NCI-H1694 treated with DMSO at 0.1 percent for 48 hours (cell line): ENCODE measurements at places on chromosomes 6 and 20.

DNA sequence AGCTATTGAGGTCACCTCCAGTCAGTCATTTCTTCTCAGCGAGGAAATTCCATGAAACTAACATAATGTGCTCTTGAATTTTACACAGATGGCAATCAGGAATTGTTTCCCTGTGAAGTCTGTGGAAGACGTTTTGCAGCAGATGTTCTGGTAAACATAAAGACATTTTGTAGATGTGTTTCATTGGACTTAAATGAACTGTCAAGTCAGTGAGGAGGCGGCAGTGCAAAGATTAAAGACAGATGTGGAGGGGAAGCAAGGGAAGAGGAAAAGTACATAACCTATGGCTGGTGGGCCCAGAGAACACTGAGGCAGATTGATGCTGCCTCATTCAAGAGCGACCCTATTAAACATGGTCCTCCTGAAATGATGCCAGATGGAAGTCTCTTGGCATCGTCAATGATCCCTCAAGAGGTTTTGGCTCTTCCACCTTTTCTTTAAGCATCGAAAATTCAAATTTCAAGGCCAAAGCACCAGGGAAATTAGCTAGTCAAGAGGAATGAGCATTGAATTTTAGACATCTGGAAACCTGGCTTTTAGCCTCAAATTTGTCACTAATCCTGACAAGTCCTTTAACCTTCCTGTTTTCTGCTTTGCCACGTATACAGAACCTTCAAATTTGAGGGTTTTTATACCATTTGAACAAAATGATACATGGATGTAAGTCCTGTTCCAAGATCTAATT, 20.1 kb downstream of the ZC2HC1B start:
- no peak for DNase-seq

GRCh38 chr20:48695255-48695654, 132.5 kb downstream of the PREX1 start:
- DNase-seq = no peak

DNA sequence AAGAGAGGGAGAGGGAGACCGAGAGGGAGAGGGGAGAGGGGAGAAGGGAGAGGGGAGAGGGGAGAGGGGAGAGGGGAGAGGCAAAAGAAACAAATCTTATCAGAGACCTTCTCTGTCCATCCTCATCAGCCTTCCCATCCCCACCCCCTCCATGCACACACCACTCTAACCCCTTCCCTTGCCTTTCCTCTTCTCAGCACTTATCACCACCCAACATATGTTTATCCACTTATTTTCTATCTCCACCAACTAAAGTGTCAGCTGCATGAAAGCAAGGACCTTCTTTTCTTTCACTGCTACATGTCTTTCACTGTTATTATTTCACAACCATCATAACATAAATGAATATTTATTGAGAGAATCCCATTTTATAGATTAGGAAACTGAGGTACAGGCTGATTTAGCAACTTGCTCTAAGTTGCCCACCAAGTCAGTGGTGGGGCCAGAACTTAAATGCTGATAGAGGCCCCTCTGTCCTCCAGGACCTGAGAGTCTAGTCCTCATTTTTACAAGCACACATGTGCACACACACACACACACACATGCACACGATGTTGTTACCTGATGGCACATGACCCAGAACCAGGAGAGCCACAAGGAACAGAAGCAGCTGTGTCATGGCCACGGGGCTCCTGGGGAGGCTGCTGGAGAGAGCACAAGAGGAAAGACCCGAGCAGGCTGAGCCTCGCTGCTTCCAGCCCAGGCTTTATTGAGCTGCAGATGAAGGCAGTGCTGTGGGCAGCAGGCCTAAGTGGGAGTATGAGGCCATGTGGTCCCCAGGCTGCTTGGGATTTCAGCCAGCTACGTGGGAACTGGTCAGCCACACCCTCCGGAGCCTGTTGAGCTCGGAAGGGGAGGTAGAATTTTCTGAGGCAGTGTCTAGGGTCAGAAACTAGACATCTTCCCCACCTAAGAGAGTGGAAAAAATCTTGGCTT, 2.3 kb downstream of the DEFB124 start:
- DNase-seq = no peak

GRCh38 chr6:148780918-148781436, 34.1 kb downstream of the UST start:
- DNase-seq = no peak

GRCh38 chr20:61887596-61888093, 178.0 kb downstream of the TAF4 start:
- DNase-seq = no peak

DNA sequence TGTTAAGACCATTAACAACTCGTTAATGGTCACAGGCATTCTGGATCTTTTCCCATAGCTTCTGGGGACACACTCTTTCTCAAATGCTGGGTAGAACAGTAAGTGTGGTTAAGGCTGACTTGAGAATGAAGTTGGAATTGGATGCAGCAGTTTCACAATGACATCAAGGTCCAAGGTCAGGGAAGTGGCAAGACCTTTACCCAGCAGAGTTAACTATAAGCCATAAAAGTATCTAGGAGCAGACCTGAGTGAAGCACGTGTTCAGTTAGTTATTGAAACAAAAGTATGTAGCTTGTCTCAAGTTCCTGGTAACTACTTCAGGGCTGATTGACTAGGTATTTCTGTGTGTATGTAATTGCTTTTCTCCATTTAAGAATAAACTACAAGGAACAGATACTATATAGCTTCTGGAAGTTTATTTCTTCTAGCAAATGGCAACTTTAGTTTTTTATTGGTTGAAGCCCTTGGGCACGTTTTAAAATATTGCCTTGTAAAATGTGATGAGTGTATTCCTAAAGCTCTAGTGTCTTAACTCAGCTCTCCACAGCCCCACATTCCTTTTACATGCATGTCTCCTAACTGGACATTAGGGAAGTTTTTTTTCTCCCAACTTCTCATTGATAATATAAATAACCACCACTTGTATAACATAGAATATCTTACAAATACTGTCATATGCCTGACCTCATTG, 479.0 kb upstream of the CITED2 start:
- no peak for DNase-seq

GRCh38 chr20:53827292-53828087, 233.9 kb upstream of the ZNF217 start:
- DNase-seq = no peak

DNA sequence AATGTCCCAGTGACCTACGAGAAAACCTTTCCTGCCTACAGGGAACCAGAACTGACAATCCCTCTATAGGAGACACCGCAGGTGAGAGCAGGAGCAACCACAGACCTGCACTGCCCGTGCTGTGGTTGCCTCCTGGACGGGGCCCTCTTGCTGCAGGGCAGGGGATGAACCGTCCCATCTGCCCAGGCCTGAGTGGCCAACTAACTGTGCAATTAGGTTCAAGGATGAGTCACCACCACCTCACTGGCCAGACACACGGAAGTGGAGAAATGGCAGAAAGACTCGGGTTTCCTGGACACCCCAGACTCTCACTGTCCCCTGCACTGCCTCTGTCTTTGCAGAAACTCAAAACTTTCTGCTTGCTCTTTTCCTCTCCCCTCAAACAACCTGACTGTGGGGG, 13.8 kb upstream of the HLA-G start:
- DNase-seq = no peak

DNA sequence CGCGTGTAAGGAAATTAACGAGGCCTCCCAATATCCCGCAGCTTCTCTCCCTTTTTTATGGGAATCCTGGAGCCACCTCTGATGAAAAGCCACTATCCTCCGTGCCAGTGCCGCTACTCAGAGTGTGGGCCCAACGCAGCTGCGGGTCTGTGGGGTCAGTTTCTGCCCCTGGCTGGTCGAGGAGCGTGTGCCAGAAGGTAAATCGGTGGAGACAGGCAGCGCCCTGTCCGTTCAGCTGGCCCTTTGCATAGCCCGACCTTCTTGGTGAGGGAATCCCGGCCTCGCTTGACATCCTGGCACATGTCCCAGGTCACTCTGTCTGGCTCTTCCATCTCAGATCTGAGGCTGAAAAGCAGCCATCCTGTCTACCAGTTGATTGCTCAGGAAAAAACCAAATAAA, 4.6 kb downstream of the THBS2 start:
- DNase-seq = no peak

GRCh38 chr6:36848658-36849441, 9.6 kb upstream of the CPNE5 start:
- DNase-seq = no peak

GRCh38 chr6:106539936-106540335, 89.4 kb downstream of the RTN4IP1 start:
- DNase-seq = no peak

DNA sequence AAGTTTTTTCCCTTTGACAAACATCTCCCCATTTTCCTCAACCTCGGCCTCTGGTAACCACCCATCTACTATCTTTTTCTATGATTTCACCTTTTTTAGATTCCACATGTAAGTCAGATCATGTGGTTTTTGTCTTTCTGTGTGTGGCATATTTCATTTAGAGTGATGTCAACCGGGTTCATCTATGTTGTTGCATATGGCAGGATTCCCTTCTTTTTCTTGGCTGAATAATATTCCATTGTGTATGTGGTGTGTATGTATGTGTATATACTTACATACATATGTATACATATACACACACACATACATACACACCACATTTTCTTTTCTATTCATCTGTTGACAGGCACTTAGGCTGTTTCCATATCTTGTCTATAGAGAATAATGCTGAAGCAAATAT, 22.2 kb upstream of the PHIP start:
- DNase-seq = no peak

DNA sequence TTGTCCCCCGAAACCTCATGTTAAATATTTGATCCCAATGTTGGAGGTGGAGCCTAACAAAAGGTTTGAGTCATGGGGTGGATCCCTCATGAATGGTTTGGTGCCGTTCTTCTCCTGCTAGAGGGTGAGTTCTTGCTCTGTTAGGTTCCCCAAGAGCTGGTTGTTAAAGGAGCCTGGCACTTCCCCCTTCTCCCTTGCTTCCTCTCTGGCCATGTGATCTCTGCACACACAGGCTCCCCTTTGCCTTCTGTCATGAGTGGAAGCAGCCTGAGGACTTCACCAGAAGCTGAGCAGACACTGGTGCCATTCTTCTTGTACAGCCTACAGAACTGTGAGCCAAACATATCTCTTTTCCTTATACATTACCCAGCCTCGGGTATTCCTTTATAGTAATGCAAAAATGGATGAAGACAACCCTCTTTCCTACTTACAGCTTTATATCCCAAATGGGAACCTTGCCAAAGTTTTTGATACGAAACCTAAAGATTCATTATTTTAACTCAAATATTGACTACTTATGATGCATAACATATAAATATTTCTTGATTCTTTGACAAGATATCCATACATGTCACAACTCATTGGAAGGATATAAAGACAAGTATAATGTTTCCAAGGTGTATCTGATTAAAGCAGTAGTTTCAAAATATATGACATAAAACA, 61.0 kb downstream of the RNF182 start:
- no peak for DNase-seq
